ENCODE measurements at places on chromosomes 2 and 18.

- DNase-seq: no peak
Observed at GRCh38 chr2:174892546-174892945, 112.6 kb downstream of the CHN1 start.

DNA sequence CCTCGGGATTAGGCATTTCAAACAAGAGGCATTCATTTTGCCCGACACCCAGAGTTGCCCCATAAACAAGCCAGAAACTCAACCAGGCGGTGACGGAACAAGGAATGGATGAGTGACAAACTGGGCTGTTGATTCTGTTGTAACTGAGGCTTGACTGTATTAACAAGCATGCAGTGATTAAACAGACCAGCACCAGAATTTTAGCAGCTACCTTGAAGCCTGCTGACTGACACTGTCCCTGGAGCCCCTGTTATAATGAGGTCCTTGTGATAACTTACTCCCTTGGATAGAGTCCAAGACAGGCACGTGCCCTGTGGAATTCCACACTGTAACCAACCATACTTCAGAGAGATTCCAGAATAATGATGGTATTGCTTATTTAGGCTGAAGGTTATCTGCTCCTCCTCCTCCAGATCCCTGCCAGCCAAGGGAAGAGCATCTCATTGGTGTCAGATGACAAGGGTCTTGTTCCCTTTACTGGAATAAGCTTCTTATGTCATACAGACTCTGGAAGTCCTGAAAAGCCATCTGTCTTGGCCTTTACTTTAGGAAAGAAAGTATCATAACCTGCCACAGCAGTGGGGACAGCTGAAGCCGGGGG lies 97.1 kb upstream of the RMDN2 start:
- peak; percentile 42 for DNase-seq

DNA sequence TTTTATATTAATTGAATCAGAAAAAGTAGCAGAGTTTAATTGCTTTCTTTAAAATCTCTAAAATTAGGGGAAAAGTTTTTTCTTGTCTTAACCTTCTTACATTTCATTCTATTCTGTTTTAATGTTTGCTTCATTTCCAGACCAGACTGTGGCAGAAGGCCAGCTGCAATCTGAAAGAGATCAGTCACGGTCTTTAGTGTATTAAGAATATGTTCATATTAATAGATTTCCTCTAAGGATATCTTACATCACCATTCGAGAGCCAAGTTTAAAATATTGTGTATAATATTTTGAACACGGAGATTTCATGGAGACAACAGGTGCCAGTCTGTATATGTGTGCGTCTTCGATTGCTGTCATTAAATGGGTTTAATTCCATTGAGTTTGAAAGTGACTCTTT lies 230.9 kb upstream of the ZSWIM2 start:
- DNase-seq: no peak

- DNase-seq: no peak
Observed at GRCh38 chr2:38129987-38130386, 54.0 kb upstream of the CYP1B1 start.

DNA sequence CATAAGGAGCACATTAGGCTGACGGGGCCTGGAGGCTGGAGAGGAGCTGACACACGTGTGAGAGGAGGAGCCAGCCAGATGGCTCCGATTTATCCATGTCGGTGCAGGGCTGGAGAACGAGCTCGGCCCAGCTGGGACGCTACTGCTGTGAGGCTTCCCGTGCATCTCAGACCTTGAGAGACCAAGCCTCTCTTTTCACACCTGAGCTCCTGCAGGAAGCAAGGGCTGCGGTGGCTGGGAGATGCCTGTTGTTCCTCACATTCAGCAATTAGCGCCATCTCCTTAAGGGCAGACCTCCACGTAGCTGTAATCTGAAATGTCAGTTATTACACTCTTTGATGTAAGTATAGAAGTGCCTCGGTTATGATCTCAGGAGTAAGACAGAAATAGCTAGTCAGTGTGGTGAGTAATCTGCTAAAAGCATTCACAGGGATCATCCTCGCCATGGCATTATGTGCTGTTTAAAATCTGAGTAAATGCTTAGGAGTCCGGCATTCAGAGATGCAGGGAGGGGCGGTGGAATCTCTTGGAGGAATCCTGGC lies 107.9 kb downstream of the PRKCE start:
- DNase-seq: peak; percentile 69

GRCh38 chr2:140286377-140286776 lies 1506.2 kb upstream of the NXPH2 start:
- no peak for DNase-seq

GRCh38 chr2:118548880-118549488 lies 298.5 kb downstream of the EN1 start:
- DNase-seq: no peak

DNA sequence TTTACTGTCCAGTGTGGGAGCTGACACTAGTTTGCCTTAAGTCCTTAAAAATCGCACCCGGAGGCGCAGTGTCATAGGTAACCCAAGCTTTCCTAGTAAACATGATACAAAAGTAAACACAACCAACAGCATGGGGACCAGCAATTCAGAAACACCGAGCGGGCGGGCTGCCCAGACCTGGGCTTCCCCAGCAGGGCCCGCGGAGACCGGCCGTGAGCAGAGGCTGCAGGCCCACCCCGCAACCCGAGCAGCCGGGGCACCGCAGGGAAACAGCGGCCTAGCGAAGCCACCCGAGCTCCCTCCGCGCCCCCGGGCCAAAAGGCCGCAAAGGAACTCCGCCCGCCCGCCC lies 296 bp downstream of the TTC21B start:
- no peak for DNase-seq

GRCh38 chr2:29921560-29921915 lies at the start of gene ALK:
TSS of gene ALK (minus strand) at chr2:29921586. CDS start at chr2:29920659, 927 bp downstream.
- DNase-seq: peak; percentile 92

GRCh38 chr2:46971929-46972328 lies 56.3 kb upstream of the MCFD2 start:
- DNase-seq: no peak

Data from NCI-H2171 (cell line).